ENCODE measurements at places on chromosomes 4 and X.

GRCh38 chr4:14915018-14915417 is 87.3 kb upstream of the CPEB2 start:
- DNase-seq, result no peak

DNA sequence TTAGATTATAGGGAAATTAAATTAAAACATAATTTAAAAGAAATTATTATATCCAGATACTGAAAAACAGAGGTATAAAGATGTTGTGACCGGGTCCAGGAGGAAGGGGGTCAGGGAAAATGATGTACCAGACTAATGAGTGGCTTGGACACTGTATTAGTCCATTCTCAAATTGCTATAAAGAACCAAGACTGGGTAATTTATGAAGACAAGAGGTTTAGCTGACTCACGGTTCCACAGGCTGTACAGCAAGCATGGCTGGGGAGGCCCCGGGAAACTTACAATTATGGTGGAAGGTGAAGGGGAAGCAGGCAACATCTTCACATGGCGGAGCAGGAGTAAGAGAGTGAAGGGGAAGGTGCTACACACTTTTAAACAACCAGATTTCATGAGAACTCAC is 3.4 kb upstream of the FAM9B start:
- no peak for DNase-seq

- no peak for DNase-seq
These were observed 59.2 kb downstream of the FSTL5 start for GRCh38 chr4:162104459-162105124.

- DNase-seq, result peak; percentile 58
These were observed 58.8 kb upstream of the LHFPL1 start for GRCh38 chrX:112738347-112739033.

DNA sequence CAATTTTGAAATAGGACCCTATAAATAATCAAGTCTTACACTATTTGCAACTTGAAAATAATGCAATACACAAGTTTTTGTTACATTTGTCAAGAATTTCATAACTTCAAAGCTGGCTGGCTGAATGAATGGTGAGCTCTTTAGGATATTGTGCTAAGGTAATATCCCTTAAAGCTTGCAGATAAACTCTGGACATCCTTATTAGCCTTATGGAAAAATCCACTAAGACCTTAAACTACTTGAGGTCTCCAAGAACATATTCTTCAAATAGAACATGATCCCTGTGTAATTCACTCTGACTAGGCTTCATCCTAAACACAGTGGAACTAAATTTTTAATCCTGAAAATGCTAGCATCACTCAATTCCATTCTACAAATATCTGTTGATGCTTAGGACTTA is 199.3 kb downstream of the PACRGL start:
- DNase-seq, result no peak

GRCh38 chr4:138665851-138666250 is 349.7 kb upstream of the NOCT start:
- no peak for DNase-seq

DNA sequence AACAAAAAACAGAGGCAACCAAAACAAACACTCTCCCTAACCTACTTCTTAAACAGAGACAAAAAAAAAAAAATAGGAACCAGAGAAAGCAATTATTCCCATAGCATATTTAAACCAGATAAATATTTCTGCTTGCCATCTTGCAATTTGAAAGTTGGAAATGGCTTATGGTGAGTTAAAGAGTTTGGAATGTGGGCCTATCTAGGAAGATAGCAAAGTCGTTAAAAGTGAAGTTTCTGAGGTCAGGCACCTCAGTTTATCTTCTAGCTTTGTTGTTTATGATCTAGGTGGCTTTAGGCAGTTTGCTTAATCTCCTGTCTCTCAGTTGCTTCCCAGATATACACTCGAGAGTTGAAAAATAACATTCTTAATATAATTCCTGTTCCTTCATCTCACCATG is 284.2 kb downstream of the KCNIP4 start:
- DNase-seq, result no peak

DNA sequence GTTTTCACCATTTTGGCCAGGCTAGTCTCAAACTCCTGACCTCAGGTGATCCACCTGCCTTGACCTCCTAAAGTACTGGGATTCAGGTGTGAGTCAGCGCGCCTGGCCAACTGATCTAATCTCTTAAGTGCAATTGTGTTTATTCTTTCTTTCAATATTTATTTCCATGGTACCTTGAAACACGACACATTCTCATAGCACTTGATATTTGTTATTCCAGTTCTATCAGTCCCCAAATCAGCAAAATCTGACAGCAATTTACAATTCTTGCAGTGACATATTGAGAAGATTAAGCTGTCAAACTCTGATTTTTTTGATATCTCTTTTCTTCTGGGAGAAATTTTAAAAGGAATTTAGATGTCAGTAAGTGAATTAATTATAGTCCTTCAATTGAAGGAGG is 218.1 kb upstream of the FAT4 start:
- DNase-seq, result no peak

DNA sequence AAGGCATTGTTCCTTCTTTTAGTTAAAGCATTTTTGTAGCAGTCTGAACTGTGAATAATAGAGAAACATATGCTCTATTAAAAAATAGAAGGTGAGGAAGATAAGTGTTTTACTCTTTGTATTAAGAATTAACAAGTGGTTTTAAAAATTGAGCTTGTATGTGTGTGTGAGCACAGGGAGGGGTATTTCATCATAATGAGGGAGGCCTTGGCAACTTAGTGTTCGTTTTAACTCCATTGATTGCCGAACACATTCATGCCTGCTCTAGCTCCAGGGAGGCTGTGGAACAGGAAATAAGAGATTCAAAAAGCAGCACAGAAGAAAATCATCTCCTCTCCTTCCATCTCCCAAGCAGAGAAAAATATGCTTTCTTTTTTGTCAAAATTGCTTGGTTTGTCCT is 14.8 kb downstream of the SHROOM3 start:
- DNase-seq, result peak; percentile 12

DNA sequence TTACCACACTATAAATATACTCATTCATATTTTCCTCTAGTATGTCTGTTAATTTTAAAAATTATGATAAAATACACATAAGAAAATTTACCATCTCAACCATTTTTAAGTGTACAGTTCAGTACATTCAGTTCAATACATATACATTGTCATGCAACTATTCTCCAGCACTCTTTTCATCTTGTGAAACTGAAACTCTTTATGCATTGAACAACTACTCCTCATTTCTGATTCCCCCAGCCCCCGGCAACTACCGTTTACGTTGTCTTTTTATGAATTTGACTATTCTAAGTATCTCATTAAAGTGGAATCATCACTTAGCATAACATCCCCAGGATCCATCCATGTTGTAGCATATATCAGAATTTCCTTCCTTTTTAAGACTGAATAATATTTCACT is 8.7 kb downstream of the SMARCAD1 start:
- DNase-seq, result no peak

DNA sequence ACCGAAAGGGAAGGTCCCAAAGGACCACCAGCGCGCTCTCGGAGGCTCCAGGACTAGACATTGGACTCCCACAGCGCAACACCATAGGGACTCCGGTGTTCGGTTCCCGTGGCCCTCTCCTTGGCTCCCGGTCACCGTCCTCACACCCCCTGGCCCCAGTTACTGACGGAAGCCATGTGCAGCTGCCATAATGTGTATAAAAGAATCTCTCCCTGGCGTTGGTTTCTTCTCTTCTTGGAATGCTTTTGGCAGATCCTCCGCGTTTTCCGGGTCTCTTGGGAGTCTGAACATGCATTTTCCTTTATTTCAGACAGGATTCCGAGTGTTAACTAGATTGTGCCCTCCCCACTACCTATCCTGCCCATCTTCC is 69.8 kb downstream of the FBXO8 start:
- no peak for DNase-seq

DNA sequence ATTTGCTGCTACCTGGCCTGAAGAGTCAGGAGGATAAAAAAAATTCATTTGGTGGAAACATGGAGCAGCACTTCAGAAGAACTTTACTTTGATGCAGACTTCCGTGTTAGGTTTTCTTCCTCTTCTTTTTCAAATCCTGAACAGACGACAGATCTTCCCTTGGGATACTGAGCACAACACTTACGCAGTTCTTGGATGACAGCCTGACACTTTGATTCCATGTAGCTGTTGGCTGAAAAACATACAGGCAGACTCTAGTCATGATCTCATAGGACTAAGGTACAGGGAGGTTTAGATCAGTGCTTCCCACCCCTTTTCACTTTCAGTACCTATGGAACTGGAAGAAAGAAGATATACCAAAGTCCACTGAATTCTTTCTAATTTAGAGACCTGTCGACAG is 9.2 kb downstream of the CMC4 start:
- DNase-seq, result no peak

GRCh38 chrX:150805736-150806135 is 92.7 kb downstream of the CD99L2 start:
- no peak for DNase-seq

DNA sequence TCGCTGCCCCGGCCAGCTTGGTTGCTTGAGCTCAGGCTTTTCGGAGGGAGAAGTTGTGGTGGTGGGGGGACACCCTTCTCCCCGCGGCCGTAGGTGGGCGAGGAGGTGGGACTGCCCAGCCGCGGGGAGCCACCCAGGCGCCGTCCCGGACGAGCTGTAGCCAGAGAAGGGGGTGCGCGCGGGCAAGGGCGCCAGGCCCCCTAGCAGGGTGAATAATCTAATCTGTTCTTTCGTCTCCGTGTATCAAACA is 3.1 kb downstream of the MID1IP1 start:
- no peak for DNase-seq

DNA sequence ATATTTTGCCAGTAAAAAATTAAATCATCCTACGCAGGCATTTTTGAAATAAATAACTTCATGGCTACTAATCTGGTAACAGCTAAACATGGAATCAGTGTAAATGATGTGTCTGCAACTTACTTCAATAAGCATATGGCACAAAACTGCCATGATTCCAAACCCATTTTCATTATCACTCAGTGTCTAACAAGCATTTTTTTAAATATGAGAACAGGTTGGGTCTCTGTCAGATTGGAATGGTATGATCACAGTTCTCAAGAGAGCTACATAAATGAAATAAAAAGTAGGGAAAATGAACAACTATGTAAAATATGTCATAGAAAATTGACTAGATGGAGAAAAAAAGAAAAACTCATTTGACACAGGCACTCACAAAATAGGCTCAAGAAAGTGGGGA is 476.9 kb upstream of the NWD2 start:
- no peak for DNase-seq

GRCh38 chrX:21747558-21747957 is 10.4 kb downstream of the SMPX start:
- DNase-seq, result no peak

GRCh38 chrX:17432158-17432557 is 57.2 kb downstream of the NHS start:
- no peak for DNase-seq

DNA sequence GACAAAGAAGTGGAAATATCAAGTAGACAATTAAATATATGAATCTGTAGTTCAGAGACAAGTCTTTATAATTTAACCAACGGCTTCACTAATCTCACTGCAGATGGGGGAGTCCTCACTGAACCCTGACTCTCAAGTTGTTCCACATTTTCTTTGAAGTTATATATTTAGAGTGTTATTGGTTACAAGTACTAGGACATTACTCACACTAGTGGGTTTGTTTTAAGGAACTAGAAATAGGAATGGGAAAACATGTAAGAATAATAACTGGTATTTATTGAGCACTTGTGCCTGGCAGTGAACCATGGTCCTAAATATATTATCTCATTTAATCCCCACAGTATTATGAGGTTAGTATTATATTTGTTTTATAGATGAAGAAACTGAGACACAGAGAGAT is 22.0 kb downstream of the MND1 start:
- no peak for DNase-seq

GRCh38 chr4:74408639-74409038 is 36.3 kb upstream of the AREG start:
- peak; percentile 30 for DNase-seq

- no peak for DNase-seq
These were observed 33.8 kb downstream of the RBBP7 start for GRCh38 chrX:16836371-16836770.

GRCh38 chrX:82692991-82693390 is 815.1 kb upstream of the POU3F4 start:
- DNase-seq, result no peak

- no peak for DNase-seq
These were observed 53.1 kb downstream of the RASL11B start for GRCh38 chr4:52915191-52915590.

- peak; percentile 71 for DNase-seq
These were observed 127.4 kb downstream of the CPE start for GRCh38 chr4:165505958-165506837.

- peak; percentile 69 for DNase-seq
These were observed 508.2 kb upstream of the ATOH1 start for GRCh38 chr4:93320356-93320755.
